ENCODE measurements at places on chromosomes 4 and X. TPM values are rescaled to one million over a fixed set of nuclear protein-coding genes. Genes with fewer than 3 reads are reported as not detected.

- peak; percentile 28 for DNase-seq
These were observed 47.0 kb downstream of the KLHL15 start for GRCh38 chrX:23980011-23980441.

- DNase-seq: no peak
These were observed 38.4 kb upstream of the SCOC start for GRCh38 chr4:140335076-140335475.

Gene MAGIX
- total RNA-seq: 6.8 TPM

GRCh38 chr4:90542216-90542615, 415.0 kb downstream of the CCSER1 start:
- DNase-seq: no peak

Gene PCSK1N
- total RNA-seq: 8.5 TPM

DNA sequence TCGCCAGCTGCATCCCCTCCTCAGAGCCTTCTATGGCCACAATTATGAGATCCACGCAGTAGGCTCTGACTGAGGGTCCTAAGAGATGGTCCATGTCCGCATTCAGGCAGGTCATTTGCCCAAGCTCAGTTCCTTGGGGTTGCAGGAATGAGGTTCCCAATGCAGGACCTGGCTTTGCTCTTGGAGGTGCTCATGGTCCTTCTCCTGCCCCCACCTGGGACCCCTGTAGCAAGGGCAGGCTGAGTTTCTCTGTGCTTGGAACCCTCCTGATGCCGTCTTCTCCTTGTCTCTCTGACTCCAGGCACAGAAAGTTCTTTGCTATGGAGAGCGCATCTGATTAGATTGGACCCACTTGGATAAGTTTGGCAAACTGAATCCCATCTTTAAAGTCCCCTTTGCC, 16.5 kb upstream of the SHOX start:
- DNase-seq: no peak

Gene PASD1
- 0.18 TPM for total RNA-seq

- peak; percentile 45 for DNase-seq
These were observed at the start of gene NRK for GRCh38 chrX:105822138-105823091. Gene NRK (plus strand): TSS chrX:105822539. CDS start chrX:105822846, 307 bp downstream.

Gene HPGDS
- total RNA-seq: not detected

- peak; percentile 79 for DNase-seq
These were observed 239.6 kb downstream of the GRXCR1 start for GRCh38 chr4:43132010-43132582.

- peak; percentile 11 for DNase-seq
These were observed 72.3 kb downstream of the PAK3 start for GRCh38 chrX:111168314-111168713.

- DNase-seq: no peak
These were observed 33.0 kb upstream of the RAPGEF2 start for GRCh38 chr4:159069922-159070321.

GRCh38 chrX:10828640-10829039, 208.3 kb upstream of the MID1 start:
- no peak for DNase-seq

GRCh38 chr4:137946453-137947174, 295.5 kb downstream of the SLC7A11 start:
- DNase-seq: no peak

GRCh38 chrX:111857534-111858060, 18.4 kb upstream of the TRPC5OS start:
- no peak for DNase-seq

DNA sequence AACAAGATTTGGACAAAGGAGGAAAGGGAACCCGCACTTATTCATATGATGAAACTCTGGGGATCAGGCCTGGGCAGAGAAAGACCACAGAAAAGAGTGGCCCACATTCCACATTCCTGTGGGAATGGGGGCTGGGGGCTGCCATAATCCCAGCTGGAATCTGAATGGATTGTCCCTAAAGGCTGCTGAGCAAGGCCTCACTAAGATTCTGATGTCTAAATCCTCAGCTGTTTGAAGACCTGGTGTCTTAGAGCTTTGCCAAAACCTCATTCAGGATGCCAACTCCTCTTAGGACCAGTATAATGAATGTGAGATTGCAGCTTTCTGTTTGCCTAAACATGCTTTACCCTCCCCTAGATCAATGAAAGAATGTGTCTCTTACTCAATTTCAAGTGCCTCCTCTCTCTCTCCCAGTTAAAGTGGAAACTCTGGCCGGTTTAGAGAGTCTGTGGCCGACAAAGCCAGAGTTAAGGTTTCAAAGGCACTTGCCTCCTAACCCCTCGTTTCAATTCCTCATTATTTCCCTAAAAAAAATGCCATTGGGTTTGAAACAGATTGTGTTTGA, 33.3 kb upstream of the GPC4 start:
- DNase-seq: peak; percentile 43

GRCh38 chr4:105878668-105879067, 16.6 kb upstream of the NPNT start:
- no peak for DNase-seq

DNA sequence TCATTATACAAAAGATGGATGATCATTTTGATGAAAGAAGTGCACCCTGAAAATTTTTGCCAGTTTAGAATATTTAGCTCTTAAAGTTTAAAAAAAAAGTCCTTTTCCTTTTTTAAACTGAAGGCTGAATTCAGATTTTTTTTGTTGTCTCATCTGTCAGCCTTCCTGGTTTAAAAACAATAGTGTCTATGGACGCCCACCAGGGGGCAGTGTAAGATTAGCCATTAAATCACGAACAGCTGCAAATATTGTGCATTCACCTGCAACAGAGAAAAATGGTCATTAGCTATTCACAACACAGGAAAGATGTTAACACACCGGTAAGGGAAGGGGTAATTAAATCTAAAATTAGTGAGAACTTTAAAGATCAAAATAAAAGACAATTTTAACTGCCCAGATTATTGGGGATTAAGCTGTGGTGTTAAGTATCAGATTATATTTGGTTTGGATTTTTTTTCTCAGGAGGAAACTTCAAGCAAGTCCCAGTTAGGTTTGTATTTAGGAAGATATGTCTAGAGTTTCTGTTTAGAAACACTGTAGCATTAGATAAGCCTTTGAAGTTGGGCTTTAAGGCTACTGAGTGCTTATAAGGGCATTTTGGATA, 4.4 kb upstream of the CXorf38 start:
- peak; percentile 70 for DNase-seq

DNA sequence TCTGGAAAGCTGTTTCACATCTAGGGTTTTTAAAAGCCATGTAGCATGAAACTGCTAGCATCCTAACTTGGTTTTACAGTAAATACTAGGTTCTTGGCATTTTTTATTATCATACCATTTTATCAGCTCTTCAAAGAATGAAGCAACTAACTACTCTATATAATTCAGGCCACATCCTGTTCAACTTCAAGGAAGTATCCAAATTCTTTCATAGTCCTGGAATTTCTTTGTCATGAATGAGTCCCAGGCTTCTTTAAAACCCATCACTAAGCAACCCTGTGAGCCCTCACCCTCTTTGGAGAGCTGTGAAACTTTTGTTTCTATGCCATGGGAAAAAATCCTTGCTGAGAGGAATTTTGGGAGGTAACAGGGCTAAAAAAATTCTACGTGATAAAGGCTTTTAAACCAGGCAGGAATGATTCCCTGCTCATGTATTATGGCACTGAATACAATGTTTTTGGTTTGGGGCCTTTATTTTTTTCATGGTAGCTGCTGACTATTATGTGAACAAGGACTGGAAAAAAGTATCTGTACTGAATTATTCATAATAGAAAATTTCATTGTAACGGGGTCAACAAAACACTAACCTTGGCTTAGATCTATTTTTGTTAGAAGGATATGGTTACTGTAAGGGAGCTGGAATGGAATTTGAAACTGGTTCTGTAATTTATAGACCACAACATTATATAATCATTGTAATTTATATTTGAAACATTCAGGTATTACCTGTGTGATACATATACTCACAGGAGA, 164.9 kb downstream of the DCTD start:
- no peak for DNase-seq

GRCh38 chrX:130769835-130770234, 133.2 kb downstream of the ENOX2 start:
- DNase-seq: peak; percentile 71

DNA sequence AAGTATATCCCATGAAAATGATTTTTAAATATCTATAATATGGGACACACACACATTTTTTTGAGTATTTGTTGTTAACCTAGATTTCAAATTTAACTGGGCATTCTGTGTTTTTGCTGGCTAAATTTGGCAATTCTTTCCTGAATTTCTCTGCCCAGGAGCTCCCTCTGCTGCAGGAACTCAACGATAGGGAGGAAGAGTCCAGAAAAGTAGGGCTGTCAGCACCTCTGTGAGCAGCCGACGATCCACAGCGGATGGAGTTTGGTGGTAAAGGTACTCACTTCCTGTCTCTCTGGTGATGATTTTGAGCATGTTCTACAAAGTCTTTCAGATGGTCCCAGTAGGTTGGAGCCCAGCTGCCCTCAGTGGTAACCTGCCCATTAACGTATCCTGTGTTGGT, 23.1 kb upstream of the TMEM184C start:
- DNase-seq: peak; percentile 28

Gene STK26
- 112 TPM for total RNA-seq

- peak; percentile 14 for DNase-seq
These were observed 116.1 kb upstream of the PLAC1 start for GRCh38 chrX:134774190-134775048.

Gene ZNF827
- 32.3 TPM for total RNA-seq

GRCh38 chr4:146654687-146655520, 16.2 kb downstream of the POU4F2 start:
- DNase-seq: peak; percentile 38

DNA sequence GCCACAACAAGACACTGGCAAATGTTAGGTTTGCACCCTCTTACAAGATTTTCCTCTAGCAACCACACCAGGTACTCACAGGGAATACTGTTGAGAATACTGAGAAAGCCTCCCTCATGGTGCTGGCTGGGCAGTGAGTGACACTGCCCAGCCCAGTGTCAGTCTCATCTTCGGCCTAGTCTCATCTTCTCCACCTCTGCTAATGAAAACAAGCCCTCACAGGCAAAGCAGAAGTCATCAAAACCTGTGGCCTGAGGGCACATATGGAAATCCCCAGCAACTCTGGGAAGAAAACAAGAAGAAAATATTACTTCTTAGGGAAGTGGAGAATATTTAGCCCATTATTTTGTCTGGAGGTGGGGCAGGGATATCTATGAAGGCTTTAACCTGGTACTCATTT, 7.9 kb upstream of the ADAM29 start:
- no peak for DNase-seq

- no peak for DNase-seq
These were observed 8.1 kb upstream of the DTHD1 start for GRCh38 chr4:36273276-36273675.

DNA sequence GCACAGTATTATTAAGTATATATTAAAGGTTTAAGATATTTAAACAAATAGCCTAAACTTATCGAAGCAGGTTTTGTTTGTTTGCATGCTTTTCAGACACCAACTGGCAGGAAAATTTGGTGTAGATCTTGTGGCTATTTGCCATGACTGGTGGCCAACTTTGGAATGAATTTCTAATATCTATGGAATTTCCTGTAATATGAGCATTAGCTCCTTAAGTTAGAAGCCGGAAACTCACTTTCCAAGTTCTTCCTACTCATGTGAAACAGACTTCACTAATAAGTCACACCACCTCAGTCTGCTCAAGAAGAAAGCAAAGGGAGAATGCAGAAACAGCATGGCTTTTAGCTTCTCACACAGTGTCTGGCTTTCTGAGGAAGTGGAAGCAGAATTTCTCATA, 563.9 kb downstream of the GRXCR1 start:
- peak; percentile 86 for DNase-seq

Data from cardiac muscle cell (in vitro differentiated cells and primary cell).